ENCODE measurements at places on chromosomes 2 and 18.

DNA sequence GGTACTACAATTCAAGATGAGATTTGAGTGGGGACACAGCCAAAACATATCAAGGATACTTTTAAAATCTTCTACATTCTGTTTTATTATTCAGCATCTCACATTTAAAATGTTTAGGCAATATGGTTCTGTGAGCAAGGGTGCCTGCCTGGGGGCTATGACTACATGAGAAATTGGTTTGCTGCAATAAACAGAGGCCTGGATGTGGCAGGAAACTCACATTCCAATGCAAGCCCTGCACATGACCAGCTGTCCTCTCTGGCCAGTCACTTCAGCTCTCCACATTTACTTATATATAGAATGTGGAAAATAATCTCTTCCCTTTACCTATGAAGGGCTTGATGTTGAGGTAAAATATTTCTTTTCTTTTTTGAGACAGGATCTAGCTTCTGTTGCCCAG, 193.4 kb downstream of the LRRTM1 start:
- no peak for DNase-seq

- no peak for DNase-seq
Measured at GRCh38 chr2:11073251-11073650, 82.0 kb upstream of the SLC66A3 start.

DNA sequence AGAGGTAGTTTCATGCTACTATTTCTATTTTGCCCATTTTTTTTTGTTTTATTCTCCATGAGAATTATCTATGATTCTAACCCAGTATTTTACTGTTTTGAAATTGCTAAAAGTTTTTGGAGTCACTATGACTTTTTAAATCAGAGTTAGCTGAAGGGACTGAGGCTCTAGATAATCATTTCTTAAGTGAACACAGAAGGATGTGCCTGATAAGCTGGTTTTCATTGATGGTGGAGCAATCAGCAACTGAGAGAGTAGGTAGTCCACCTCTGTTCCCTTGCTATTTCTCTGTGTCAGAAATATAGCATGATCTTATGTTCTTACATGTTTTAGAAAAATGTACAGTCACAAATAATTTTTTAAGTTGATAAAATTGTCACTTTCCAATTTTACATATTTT, 59.4 kb downstream of the CCDC138 start:
- no peak for DNase-seq

- no peak for DNase-seq
Measured at GRCh38 chr18:75958683-75959082, 531.2 kb upstream of the SMIM21 start.

- DNase-seq = no peak
Measured at GRCh38 chr2:159971365-159972152, 90.9 kb downstream of the PLA2R1 start.

- no peak for DNase-seq
Measured at GRCh38 chr2:46704041-46704440, 211.6 kb downstream of the MCFD2 start.

Data from DND-41 (cell line).